Upper lobe of right lung (tissue), 1 donor: ENCODE measurements at places on chromosomes 4 and X.

- H3K27me3 ChIP-seq, result no peaks in the 10 kb centered on the region
- H3K4me3 ChIP-seq, result no peak overlapping the region
- H3K27ac ChIP-seq, result no peak overlapping the region
Measured at GRCh38 chrX:42754115-42754514, 23.8 kb downstream of the PPP1R2C start.

DNA sequence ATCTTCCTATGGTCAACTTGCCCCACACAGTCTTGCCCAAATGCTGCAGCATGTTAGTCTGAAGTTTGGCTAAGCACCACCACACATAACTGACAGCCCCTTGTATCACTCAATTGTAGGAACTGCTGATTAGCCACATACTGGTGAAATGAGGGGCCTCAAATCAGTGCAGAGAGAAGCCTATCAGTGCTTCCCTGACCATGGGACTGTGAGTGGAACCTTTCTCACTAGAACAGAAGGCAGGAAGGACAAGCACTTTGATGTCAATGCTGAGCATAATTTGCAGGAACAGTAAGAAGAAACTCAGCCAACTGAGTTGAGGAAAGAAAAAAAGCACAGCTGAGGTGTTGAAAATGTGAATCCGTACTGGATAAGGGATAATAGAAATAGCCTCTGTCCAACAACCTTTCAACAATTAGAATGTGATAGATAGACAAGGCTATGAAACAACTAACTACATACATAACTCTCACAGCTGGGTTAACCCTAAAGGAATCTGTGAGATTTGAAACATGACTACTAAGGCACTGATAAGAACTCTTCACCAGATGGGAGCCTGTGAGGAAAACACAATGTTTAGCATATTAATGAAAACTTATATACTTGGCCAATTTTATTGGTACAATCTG lies 136.6 kb upstream of the SH3RF1 start:
- H3K36me3 ChIP-seq, result no peaks in the 10 kb centered on the region

- H3K27me3 ChIP-seq, result no peaks in the 10 kb centered on the region
- no peak overlapping the region for H3K4me3 ChIP-seq
- H3K4me1 ChIP-seq, result no peaks in the 10 kb centered on the region
- no peak for DNase-seq
Measured at GRCh38 chrX:43224496-43224895, 431.6 kb upstream of the MAOA start.

- no peak for DNase-seq
- H3K27ac ChIP-seq, result no peak overlapping the region
- H3K27me3 ChIP-seq, result no peaks in the 10 kb centered on the region
- H3K4me1 ChIP-seq, result no peaks in the 10 kb centered on the region
- no peaks in the 10 kb centered on the region for H3K36me3 ChIP-seq
Measured at GRCh38 chrX:153460826-153461225, 9.6 kb downstream of the HAUS7 start.

GRCh38 chr4:26074712-26075430 lies 160.9 kb downstream of the SMIM20 start:
- peaks cover 7% of the 10 kb centered on the region for H3K4me1 ChIP-seq
- no peaks in the 10 kb centered on the region for H3K27me3 ChIP-seq
- H3K36me3 ChIP-seq, result no peaks in the 10 kb centered on the region
- H3K27ac ChIP-seq, result peak overlapping the region; percentile 69

- H3K27ac ChIP-seq, result no peak overlapping the region
- no peak overlapping the region for H3K4me3 ChIP-seq
- no peak for DNase-seq
- no peaks in the 10 kb centered on the region for H3K4me1 ChIP-seq
- H3K27me3 ChIP-seq, result no peaks in the 10 kb centered on the region
Measured at GRCh38 chr4:147327322-147327721, 153.6 kb upstream of the EDNRA start.

- no peak for DNase-seq
- H3K36me3 ChIP-seq, result no peaks in the 10 kb centered on the region
- no peak overlapping the region for H3K4me3 ChIP-seq
- H3K27ac ChIP-seq, result no peak overlapping the region
Measured at GRCh38 chr4:80309294-80310004, 26.1 kb upstream of the CFAP299 start.

DNA sequence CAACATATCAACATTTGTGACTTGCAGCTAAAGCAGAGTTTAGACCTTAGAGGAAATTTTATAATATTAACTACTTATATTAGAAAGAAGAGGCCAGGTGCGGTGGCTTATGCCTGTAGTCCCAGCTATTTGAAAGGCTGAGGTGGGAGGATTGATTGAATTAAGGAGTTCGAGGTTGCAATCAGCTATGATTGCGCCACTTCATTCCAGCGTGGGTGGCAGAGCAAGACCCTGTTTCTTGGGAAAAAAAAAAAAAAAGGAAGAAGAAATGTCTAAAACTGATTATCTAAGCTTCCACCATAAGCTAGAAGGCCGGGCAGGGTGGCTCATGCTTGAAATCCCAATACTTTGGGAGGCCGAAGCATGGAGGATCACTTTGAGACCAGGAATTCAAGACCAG lies 42.0 kb upstream of the USP9X start:
- no peak for DNase-seq
- H3K27me3 ChIP-seq, result no peaks in the 10 kb centered on the region
- no peaks in the 10 kb centered on the region for H3K36me3 ChIP-seq
- H3K4me3 ChIP-seq, result no peak overlapping the region

- H3K27me3 ChIP-seq, result no peaks in the 10 kb centered on the region
- H3K4me1 ChIP-seq, result peaks cover 48% of the 10 kb centered on the region
- peak; percentile 49 for DNase-seq
- H3K4me3 ChIP-seq, result no peak overlapping the region
- peak overlapping the region; percentile 30 for H3K27ac ChIP-seq
Measured at GRCh38 chr4:3305610-3306371, 13.0 kb downstream of the RGS12 start.

GRCh38 chr4:119795986-119796578 lies 167.5 kb upstream of the PDE5A start:
- no peak for DNase-seq
- no peaks in the 10 kb centered on the region for H3K27me3 ChIP-seq
- H3K4me1 ChIP-seq, result no peaks in the 10 kb centered on the region
